ENCODE measurements at places on chromosomes 5 and 9.

GRCh38 chr9:127858041-127858512 lies 3.6 kb upstream of the ENG start:
- no peak for DNase-seq

DNA sequence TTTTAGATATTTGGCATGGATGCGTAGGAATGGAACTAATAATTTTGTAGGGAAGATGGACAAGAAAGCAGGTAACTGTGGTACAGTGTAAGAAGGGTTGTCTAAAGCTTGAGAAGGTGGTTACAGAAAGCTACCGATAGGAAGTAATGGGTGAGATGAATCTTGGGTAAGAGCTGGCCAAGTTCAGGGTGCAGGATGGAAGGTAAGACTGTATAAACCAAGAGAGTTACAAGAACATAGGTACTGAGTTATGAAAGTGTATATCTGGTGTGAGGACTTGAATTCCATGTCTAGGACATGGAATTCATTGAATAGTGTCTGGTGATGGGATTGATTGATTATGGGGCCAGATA lies 1.4 kb downstream of the MCCC2 start:
- DNase-seq = no peak

- no peak for DNase-seq
These were observed 59.2 kb downstream of the C9orf50 start for GRCh38 chr9:129561594-129562281.

GRCh38 chr5:73981704-73982103 lies 355.7 kb downstream of the ARHGEF28 start:
- no peak for DNase-seq

DNA sequence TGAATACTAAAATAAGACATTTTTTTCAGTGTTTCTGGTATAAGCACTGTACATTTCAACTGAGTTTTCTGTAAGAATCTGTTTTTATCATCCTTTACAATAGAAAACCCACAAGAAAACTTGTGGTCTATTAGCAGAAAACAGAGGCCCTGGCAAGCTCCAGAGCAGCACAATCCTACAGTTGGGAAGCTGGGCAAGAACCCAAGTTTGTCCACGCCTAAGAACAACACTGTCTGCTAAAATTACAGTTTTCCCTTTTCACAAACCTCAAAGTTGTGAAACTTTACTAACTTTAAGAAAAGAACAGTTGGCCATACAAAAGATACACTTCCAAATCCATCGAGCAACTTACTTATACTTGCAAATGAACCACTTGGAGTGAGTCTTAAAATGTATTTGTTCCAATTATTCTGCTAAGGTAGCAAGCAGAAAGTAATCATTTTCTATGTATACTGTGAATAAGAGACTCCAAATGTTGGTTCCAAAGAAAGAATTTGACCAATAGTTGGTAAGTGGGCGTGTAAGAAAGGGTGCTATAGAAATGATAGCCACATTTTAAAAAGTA lies 982.0 kb upstream of the ARRDC3 start:
- DNase-seq = no peak

DNA sequence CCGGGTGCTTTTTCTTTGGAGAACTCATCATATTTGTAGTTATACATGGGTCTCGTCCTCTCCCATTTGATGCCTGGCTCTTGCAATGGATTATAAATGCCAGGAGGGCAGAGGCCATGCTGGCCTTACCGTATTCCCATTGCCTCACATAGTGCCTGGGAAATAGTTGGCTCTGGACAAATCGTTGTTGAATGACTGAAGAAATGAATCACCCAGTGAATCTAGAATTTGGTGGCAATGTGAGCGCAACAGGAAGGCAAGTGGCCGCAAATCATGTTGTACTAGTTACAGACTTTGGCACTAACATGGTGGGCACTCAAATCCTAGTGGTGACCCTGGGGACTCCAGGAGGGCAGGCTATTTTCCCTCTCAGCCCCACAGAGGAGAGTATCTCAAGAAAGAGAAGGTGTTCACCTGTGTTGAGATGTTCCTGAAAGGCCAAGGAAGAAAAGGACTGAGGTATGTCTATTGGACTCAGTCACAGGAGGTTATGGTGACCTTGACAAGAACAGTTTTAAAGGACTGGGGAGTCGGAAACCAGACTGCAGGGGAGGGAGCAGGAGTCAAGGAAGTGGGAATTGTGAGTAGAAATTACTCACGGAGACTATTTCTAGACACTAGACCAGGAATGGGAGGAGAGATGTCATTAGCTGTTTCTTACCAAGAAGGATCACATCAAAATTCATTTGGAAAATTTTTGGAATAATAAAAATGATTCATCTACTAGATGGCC lies 61.7 kb upstream of the COL15A1 start:
- DNase-seq = no peak

- DNase-seq = no peak
These were observed 445.4 kb upstream of the DAB2 start for GRCh38 chr5:39870137-39870536.

GRCh38 chr5:171748720-171749119 lies 36.9 kb upstream of the SMIM23 start:
- no peak for DNase-seq
